Fibroblast of skin of right biceps (primary cell): ENCODE measurements at places on chromosomes 5 and 9.

DNA sequence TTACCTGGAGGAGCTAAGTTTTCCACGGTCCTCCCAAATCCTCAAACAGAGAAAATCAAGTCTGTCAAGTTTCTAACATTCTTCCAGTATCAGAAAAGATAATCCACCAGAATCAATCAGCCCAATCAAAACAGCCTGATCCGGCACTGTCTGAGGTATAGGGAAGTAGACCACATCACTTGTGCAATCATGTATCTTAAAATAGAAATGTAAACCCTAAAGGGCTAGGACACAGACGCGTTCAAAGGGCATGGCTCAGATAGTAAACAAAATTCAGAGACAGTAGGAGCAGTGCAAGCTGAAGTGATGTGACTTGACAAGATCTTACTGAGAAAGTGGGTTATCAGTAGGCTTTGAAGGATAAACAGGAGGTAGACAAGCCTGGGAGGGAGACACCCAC lies 252.4 kb upstream of the DAPK1 start:
- DNase-seq, result no peak

- peak; percentile 90 for DNase-seq
These were observed at the start of gene RALGDS for GRCh38 chr9:133121198-133121914. Gene RALGDS, minus strand, starts transcription at chr9:133121240. Its CDS starts 86 bp downstream, at chr9:133121154.

DNA sequence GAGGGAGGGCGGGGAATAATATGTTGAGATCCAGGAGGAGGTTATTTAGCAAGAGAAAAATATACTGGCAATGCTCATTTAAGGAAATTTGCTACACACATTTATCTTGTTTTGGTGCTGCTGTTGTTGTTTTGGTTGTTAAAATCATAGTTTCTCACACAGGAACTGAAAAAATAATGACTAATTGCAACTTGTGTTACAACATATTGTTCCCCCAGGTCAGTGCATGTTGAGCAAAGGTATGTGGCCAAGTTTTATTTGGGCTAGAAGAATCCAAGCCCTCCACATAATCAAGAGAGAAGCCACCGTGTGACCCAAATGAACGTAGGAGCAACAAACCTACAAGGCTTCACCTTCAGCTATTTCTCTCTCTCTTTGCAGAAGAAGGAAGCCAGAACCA lies 220.3 kb upstream of the DAPK1 start:
- no peak for DNase-seq

DNA sequence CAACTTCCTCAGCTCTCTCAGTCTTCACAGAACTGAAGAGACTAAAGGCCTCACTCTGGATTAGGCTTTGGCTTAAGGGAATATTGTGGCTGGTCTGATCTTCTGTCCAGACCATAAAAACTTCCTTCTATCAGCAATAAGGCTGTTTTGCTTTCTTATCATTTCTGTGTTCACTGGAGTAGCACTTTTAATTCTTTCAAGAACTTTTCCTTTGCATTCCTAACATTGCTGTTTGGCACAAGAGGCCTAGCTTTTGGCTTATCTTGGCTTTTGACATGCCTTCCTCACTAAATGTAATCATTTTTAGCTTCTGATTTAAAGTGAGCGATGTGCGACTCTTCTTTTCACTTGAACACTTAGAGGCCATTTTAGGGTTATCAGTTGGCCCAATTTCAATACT lies 88.7 kb upstream of the ACOT12 start:
- no peak for DNase-seq

DNA sequence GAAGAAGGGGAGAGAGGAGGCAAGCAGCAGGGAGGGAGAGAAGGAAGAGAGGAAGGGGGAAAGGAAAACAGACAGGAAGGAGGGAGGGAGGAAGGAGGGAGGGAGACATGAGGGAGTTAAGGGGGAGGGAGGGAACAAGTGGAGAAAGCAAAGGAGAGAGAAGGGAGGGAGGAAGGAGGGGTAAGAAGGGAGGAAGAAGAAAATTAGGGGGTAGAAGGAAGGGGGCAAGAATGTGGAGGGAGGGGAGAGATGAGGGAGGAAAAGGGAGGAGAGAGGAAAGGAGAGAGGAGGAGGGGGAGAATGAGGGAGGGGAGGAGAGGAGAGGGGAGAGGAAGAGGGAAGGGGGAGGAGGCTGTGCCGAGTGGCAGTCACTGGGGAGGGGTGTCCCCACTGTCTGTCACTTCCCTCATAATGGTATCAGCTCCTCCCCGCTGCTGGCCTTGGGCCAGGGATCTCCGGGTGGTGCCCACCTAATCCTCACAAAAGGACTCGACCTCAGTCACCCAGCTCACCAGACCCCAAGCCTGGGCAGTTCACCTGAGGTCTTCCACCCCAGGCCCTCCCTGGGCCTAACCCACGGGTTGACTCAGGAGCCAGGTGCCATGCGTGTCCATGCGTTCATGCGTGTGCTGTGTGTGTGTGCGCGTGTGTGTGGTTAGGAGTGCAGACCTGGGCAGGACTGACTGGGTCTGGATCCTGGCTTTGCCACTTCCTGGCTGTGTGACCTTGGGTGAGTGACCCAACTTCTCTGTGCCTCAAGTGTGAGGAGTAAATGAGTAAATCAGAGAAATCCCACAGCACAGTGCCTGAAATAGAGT lies 18.1 kb downstream of the C9orf50 start:
- DNase-seq, result peak; percentile 31

DNA sequence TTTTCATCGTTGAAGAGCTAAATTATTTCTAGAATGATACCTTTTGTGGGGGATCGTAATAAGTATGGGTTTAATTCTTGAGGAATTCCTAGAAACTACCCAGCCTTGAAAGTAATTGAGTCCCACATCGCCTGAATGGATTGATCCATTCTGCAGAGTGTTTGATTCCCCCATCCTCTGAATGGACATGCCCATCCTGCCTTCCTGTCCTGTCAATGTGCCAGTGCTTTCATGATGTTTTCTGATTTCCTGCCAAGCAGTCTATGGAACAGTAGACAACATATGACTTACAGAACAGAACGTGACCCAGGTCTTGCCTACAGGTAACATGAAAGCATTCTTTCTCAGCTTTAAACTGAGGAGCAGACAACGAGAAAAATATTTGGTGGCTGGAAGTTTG lies 319.2 kb downstream of the DRD1 start:
- no peak for DNase-seq

- peak; percentile 45 for DNase-seq
These were observed 433.4 kb downstream of the TMEM38B start for GRCh38 chr9:106127776-106128175.

GRCh38 chr9:7154650-7155049 lies 396.9 kb downstream of the KDM4C start:
- no peak for DNase-seq

DNA sequence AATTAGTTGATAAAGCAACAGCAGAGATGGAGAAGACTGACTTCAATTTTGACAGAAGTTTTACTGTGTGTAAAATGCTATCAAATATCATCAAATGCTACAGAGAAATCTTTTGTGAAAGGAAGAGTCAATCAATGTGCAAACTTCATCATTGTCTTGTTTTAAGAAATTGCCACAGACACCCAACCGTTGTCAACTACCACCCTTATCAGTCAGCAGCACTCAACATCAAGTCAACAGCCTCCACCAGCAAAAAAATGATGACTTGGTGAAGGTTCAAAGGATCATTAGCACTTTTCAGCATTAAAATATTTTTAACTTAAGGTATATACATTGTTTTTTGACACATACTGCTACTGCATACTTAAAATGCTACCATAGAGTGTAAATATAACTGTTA lies 888.8 kb downstream of the CDH18 start:
- no peak for DNase-seq

DNA sequence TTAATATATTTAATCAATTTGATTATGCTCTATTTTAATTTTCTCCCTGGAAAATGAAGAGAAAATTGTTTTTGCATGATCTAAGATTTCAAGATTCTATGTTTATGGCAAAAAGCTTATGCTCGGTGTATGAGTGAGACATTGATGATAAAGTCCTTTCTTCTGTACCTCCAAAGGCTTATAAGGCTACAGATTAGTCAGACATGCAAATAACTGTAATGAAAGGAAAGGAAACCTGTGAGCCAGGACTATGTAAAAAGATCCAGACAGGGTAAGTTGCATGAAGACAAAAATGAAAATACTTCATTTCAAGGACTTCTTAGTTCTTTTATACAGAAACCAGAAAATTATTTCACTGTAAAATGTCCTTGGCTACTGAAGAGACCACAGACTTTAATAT lies 52.2 kb upstream of the EDIL3 start:
- peak; percentile 39 for DNase-seq

- DNase-seq, result no peak
These were observed 1495.7 kb upstream of the WWC1 start for GRCh38 chr5:166795756-166796155.

GRCh38 chr5:139974661-139975060 lies 68.4 kb downstream of the NRG2 start:
- no peak for DNase-seq

GRCh38 chr5:134100283-134101091 lies 14.0 kb upstream of the TCF7 start:
- DNase-seq, result peak; percentile 46

GRCh38 chr9:137457406-137458193 lies 1.5 kb downstream of the NSMF start:
- DNase-seq, result no peak

DNA sequence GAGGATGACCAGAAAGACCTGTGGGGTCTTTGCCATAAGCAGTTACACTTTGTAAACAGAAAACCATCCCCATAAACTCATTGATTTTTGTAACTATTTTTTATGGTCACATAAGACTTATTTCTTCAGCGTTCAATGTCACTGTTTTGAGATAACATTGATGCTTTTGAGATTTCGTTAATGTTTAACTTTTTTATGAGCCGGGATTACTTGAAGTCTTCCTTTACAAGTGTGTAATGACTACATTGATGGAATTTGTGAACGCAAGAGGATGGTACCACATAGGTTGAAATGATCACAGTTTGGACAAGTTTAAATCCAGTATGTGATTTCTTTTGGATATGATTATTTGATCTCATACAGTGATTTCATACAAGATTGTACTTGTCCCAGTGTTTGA lies 1.8 kb downstream of the SLC12A2 start:
- DNase-seq, result no peak

DNA sequence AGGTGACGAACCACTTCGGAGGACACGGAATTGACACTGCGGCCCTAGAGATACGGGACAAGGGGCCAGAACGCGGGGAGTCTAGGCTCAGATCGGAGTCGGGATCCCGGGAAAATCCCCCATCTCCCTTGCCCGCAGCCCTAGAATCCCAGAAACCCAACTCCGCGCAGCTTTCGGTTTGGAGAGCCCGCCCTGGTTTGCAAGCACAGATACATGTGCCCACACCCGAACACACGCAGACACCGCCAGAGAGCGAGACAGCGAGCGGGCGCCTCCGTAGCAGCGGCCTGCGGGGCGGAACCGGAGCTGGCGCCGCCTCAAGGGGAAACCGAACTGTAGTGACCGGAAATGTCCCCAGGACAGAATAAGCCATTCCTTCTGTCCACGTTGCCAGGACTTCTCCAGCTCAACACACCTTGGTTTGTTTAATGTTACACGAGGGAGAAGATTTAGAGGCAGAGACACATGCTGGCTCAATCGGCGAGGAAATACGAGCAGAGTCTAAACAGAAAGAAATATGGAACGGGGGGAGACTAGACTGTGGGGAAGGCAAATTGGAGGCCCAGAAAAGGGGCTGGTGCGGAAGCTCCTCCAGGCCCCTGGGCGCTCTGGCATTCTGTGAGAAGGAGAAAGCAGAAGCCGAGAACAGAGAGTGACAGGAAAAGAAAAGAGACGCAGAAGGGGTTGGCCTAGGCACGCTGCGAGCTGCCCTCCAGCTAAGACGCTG lies 2.9 kb upstream of the PAX5 start:
- no peak for DNase-seq

DNA sequence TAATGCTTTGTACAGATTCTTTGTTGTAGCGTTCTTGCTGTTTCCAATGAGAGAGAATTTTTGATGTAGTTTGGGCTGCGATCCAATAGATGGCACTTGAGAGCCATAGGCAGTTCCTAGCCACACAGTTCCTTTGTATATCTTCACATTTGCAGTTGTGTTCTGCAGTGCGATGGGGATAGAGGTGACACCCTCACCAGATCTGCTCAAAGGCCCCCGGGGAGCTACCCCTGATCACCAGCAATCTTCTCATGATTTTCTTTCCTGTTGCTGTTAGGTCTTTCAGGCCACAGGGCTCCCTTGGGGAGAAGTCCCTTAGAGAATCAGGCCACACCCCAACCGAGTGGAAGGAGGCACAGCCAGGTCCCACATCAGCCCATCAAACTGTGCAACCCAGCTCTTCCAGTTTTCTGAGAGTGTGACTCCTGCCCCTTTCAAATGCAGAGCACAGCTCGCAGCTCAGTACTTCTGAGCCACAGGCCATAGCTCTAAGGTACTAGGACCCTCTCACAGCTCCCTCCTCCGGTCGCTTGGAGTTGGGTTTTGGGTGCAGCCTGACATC lies 353.7 kb downstream of the SLCO4C1 start:
- DNase-seq, result peak; percentile 5

- DNase-seq, result no peak
These were observed 35.0 kb upstream of the ARAP3 start for GRCh38 chr5:141717043-141717442.

DNA sequence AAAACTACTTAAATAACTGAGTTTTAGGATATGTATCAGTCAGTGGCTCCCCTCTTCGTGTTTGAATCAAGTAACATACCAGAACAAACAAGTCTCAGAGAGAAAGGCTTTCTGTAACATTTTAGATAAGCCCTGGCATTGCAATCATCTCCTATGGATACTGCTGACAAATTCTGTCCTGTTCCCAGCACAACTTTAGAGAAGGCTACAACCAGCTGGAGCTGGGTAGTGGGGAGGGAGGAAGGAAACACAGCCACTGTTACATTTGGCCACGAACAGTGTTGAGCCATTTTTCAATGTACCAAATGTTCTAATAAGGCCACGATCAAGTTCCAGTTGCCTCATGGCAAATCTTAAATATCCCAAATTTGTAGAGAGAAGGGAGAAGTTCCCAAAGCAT lies 511.8 kb upstream of the WWC1 start:
- DNase-seq, result no peak

DNA sequence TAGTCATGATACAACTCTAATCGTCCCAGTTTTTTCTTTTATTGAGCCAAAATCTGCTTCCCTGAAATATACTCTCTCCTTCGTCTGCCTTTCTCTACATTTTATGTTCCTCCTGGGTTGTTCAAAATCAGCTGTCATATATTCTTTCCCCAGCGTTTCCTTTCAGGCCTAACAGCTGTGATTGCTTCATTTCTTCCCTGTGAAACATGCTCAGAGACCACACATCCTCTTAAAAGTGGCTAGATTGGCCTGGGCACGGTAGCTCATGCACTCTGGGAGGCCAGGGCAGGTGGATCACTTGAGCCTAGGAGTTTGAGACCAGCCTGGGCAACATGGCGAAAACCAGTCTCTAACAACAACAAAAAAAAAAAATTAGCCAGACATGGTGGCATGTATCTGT lies 25.1 kb downstream of the NFX1 start:
- no peak for DNase-seq
